ENCODE measurements at places on chromosomes 5 and 9.

DNA sequence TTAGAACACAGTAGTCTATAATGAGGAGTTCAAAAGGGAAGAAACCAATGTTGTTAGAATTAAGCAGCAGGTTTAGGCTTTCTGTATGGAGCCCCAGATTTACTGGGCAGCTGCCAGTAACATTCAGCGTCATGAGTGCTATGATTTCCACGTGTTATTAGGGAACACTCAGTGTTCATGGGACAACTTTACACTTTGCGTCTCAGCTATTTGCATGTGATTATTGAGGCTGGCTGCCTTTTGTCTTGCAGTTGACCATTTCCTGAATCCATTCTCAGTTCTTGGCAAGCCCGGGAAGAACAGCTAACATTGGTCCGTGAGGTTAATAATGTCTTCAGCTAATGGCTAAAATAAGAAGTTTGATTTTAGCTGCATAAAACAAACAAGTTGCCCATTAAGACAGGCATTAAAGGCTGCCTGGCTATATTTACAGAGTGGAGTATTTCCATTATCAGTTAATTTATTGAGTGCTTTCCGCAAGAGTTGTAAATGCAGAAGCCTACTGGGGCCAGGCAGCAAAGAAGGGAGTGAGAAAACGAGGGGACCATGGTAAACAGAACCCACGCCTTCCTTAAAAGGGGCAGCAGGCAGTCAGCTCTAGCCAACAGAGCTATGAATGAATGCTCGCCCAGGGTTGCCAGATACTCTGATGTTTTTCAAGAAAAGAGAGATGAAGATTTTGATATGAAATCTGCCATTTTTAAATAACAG, 120.9 kb downstream of the PIP5K1B start:
- no peak for DNase-seq

- no peak for DNase-seq
Measured at GRCh38 chr5:62931153-62931950, 352.7 kb downstream of the LRRC70 start.

GRCh38 chr9:110837401-110838005, 168.9 kb downstream of the MUSK start:
- DNase-seq = no peak

GRCh38 chr5:82164176-82164976, 113.8 kb downstream of the RPS23 start:
- DNase-seq = no peak

DNA sequence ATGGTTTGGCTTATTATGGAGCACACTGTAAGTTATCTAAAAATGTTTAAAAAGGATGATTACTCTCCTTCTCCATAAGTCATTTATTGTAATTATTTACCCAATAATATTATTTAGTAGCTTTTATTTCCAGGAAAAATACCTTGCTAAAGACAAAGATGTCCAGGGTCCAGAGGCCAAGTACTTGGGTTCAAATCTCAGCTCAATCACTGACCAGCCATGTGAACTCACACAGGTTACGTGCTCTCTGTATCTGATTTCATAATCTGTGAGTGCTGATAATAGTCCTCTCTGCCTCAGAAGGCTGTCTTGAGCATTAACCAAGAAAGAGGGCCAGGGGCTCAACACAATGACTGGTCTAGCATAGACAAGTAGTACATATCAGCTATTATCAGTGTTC, 27.0 kb downstream of the ALDH1A1 start:
- no peak for DNase-seq

GRCh38 chr5:14870337-14871213, 1.0 kb downstream of the ANKH start:
- peak; percentile 55 for DNase-seq

DNA sequence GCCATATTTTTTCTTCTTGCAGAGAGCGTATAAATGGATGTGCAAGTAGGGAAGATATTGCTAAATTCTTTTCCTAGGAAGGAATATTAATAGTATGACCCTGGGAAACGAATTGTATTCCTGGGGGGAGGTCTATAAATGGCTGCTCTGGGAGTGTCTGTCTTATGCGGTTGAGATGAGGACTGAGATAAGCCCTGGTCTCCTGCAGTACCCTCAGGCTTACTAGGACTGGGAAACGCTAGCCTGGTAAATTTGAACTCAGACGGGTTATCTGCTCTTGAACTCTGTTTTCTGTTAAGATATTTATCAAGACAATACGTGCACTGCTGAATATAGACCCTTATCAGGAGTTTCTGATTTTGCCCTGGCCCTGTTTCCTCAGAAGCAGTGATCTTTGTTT, 1126.4 kb upstream of the C9orf72 start:
- DNase-seq = no peak

- DNase-seq = no peak
Measured at GRCh38 chr9:9623506-9623905, 989.3 kb downstream of the PTPRD start.

- no peak for DNase-seq
Measured at GRCh38 chr9:13513716-13514444, 234.4 kb upstream of the MPDZ start.

DNA sequence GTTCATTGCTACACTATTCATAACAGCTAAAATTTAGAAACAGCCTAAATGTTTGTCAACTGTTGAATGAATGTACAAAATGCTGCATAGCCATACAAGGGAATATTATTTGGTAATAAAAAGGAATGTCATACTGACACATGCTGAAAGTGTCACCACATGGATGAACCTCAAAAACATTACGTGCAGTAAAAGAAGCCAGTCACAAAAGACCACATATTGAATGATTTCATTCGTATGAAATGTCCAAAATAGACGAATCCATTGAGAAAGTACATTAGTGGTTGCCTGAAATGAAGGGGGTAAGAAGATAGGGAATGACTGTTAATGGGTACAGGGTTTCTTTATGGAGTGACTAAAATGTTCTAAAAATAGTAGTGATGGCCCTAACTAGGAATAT, 11.6 kb upstream of the ECM2 start:
- DNase-seq = no peak

- no peak for DNase-seq
Measured at GRCh38 chr5:99068944-99069650, 140.3 kb upstream of the CHD1 start.

DNA sequence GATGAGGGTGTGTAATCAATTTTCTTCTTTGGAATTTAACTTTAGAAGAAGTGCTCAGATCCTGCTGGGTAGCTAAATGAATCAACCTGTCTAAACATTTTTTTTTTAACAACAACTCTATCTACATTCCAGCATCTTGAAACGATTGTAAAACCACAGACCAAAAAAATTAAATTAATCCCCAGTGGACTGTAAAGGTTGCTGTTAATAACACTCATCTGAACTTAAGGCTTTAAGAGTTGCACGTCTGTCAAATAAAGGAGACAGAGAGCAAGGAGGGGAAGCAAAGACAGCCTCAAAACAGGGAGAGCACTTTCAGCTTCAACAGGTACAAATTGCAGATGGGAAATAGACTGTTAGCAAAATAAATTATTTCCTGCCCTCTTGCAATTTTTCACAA, 548.5 kb downstream of the DTWD2 start:
- DNase-seq = no peak

GRCh38 chr9:17862101-17862500, 283.2 kb downstream of the SH3GL2 start:
- no peak for DNase-seq

- DNase-seq = no peak
Measured at GRCh38 chr9:118401546-118401945, 697.3 kb downstream of the TLR4 start.
